ENCODE measurements at places on chromosomes 3 and 15. TPM values are rescaled to one million over a fixed set of nuclear protein-coding genes. Genes with fewer than 3 reads are reported as not detected.

Gene CADPS
- total RNA-seq = 0.10 TPM

Gene DCLK3
- total RNA-seq = 0.05 TPM

Gene ARHGEF26
- total RNA-seq = 26.3 TPM

Gene TTLL13
- 0.15 TPM for total RNA-seq

Gene SHC4
- 0.15 TPM for total RNA-seq

Gene HSPBAP1
- 2.5 TPM for total RNA-seq

Gene SLC22A13
- 0.50 TPM for total RNA-seq

Gene HYAL1
- total RNA-seq = 140 TPM

Gene MASP1
- total RNA-seq = 93.7 TPM

Gene KNG1
- 1,019 TPM for total RNA-seq

Gene TRAIP
- total RNA-seq = 0.75 TPM

GRCh38 chr3:179829401-179829800 is 176.6 kb downstream of the USP13 start:
- DNase-seq = no peak

DNA sequence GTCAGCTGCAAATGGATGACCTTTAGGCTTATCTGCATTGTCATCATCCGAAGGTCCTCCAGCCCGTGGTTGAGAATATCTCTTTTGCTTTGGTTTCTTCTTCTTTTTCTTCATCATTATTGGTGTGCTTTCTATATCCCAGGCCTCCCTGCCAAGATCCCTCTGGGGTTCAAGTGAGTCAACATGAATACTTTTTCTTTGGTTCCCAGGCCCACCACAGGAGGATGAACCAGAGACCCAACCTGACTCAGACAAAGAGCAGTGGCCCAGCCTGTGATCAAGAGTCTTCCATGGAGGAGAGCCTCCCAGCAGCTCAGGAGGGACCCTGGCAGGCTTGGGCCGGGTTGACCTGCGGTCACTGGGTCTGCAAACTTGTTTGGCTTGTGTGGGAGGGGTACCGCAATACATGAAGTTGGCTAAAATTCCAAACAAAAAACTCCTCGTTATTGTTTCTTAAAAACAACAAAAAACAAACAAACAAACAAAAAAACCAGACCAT is 104.2 kb downstream of the MAP4 start:
- DNase-seq = no peak

DNA sequence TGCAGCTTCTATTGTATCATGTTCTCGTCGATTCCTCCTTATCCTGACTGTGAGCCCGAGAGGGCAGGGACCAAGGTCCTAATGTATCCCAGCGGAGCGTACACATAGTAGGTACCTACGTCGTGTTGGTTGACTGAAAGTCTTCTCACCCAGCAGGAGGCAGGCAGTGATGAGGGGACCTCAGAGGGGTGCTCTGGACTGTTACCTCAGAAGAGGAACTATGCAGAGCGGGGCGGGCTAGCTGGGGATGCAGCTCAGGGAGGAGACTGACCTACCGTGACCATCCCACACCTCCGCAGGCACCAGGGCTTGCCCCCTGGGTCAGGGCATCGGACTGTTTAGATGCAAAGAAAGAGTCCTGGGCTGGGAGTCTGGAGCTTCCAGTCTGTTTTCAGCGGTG is 11.4 kb downstream of the CHAC1 start:
- no peak for DNase-seq

- DNase-seq = no peak
Observed at GRCh38 chr3:124089214-124089613, 97.3 kb upstream of the ROPN1 start.

GRCh38 chr3:38149708-38150107 is 11.2 kb downstream of the MYD88 start:
- no peak for DNase-seq

DNA sequence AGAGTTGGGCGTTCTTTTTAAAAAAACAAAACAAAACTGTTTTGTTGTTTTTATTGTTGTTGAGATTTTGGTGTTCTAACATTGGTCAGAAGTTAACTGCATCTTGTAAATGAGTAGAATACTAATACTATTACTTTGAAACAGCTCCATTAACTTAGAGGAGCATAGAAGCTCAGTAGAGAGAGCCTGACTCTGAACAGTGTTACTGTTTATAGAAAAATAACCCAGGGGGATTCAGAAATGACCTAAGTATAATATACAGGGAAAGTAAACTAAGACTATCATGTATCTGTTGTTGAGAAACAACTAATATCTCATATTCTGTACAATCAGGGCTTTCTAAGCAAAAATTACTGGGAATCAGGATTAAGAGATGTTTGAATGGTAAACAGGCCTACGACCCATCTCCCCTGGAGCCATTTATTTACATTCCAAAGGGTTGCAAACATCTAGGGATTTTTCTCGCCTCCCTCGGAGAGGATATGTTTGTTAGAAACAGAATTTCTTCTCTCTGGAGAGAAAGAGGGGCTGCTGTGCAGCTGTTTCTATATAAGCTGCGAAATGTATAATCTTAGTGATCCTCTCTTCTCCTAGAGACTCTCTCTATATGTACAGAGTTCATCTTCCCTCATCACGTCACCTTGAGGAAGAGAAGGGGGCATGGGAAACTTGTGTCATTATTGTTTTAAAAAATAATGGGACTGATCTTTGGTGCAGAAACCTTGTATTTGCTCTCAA is 827.5 kb upstream of the DPPA4 start:
- DNase-seq = no peak

GRCh38 chr3:46127503-46127902 is 80.6 kb downstream of the CCR1 start:
- no peak for DNase-seq

DNA sequence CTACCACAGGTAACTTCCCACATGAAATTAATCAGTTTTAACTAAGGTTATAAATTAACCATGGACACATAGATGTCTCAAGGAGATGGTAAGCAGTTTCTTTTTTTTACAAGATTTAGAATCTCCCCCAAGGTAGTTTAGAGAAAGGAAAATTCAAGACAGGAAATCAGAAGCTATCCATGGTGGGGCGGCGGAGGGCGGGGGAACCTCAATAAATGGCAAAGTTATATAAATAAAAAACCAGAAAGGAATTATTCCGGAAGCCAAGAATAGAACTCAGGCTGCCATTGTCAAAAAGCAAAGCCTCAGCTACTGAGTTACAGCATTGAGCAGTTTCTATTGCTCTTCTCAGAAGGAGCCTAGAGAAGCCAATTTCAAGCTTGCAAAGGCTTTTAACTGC is 172.1 kb upstream of the SMAD3 start:
- DNase-seq = no peak

DNA sequence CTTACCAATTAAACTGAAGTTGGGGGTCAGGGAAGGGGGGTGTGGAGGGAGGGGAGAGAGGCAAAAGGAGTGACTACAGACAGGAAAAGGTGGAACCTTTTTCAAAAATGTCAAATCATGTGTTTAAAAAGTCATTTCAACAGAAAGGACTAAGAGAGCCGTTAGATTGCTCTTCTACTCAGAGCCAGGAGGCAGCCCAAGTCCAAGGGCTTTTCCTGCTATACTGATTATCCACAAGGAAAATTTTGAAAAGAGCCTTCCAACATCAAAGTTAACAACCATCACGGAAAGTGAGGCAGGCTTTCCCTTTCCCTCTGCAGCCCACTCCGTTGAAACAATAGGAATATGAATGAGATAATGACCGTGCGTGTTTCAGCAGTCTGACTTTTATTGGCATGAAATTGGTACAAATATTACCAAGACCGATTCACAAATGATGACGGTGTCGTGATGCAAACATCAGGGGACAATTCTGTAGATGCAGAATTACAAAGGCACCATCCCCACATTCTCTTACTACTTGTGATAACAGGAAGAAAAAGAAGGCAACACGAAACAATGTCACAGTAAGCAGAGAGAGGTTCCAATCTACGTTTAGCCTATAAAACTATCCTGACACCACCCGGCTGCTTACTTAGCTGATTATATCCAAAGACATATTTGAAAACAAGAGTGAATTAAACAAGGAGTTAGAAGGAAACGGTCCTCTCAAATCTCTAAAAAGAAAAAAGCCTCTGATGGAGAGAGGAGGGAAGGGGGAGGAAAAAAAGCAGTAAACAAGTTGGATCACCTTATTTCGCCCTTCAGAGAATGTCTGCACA is 453.7 kb downstream of the FOXP1 start:
- no peak for DNase-seq

GRCh38 chr3:24963762-24964625 is 464.1 kb upstream of the RARB start:
- no peak for DNase-seq

DNA sequence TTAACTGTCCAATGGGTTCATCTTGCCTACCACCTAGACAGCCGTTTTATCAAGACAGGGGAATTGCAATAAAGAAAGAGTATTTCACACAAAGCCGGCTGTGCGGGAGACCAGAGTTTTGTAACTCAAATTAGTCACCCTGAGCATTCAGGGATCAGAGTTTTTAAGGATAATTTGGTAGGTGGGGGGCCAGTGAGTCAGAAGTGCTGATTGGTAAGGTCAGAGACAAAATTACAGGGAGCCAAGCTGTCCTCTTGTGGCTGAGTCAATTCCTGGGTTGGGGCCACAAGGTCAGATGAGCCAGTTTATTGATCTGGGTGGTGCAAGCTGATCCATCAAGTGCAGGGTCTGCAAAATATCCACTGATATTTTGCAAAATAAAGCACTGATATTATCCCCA is 29.9 kb upstream of the GPD1L start:
- no peak for DNase-seq

DNA sequence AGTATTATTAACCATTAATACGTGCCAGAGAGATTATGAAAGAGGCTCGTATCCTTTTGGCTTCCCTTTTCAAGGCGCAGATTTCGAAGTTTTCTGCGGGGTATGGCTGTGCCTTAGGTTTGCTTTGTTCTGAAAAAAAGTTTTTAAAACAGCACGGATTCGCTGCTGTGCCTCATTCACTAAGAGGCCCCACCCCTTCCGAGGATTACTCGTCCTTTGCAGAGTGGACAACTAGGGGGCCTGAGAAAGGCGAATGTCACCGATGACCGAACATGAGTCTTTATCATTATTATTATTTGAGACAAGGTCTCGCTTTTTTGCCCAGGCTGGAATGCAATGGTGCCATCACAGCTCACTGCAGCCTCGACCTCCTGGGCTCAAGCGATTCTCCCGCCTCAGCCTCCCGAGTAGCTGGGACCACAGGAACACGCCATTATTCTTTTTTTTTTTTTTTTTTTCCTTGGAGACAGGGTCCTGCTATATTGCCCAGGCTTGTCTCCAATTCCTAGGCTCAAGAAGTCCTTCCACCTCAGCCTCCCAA is 684 bp upstream of the RPS27L start:
- no peak for DNase-seq

DNA sequence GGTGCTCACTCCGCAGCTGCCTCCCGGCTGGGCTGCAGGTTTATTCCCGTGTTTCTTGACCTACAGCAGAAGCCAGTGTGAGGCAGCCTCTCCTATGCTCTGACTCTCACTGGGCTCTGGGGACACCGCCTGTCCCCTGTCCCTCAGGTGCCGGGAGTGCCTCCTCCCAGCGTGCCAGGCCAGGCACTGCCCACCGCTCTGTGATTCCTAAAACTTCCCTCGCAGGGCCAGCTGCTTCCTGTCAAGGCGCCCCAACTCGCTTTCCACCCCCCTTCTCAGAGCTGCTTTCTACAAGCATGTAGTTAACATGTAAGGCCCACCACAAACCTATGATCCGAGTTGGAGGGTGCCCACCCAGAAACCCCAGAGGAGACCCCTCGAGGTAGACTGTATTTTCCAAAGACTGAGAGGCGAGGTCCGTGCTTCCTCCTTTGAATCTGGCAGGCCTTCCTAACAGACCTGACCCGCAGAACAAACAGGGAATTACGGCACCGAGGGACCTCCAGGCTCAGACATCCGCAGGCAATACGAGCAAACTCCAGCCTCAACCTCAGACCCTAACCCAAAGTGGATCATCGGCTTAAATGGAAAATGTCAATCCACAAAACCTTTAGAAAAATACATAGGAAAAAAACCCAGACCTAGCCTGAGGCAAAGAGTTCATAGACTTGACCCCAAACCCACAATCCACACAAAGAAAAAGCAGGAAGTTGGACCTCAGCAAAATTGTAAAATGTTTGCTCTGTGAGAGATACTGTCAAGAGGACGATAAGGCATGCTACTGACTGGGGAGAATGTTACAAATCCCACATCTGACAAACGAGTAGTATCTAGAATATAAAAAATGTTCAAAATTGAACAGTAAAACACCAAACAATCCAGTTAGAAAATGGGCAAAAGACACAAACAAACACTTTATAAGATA is 121.3 kb upstream of the IQSEC1 start:
- DNase-seq = no peak

GRCh38 chr3:31614162-31614921 is 81.6 kb downstream of the STT3B start:
- DNase-seq = no peak

DNA sequence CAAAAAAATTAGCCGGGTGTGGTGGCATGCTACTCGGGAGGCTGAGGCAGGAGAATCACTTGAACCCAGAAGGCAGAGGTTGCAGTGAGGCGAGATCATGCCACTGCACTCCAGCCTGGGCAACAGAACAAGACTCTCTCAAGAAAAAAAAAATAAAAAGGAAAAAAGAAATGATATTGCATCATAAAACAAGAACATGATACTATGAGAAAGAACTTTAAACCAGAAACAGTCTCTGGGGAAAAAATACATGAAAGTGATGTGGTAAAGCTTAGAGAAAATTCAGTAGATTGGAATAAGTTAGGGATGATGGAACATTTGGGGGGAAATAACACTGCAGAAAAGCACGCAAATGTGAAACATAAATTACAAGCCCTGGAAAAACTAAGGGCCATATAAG is 54.7 kb downstream of the CRYGS start:
- no peak for DNase-seq

GRCh38 chr3:33438284-33438668 is 1.9 kb downstream of the UBP1 start:
- no peak for DNase-seq

- DNase-seq = no peak
Observed at GRCh38 chr3:160822936-160823335, 66.9 kb downstream of the PPM1L start.

GRCh38 chr3:59609657-59610348 is 560.0 kb upstream of the CFAP20DC start:
- DNase-seq = no peak

DNA sequence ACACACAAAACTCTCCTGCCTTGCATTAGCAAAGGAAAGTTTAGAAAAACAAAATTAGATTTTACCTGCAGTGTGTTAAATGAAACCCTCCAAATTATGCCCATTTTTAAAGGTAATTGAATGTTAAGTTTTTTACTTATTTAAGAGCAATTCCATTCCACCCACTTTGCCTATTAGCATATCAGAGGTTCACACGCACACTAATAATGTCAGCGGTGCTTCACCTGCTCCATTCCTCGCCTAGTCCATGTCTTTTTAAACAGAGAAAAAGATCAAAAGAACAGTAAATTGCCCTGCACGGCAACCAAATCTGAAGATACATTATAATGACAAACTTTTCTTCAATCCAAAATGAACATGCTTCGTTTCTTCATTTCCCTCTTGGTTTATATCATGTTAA is 97.3 kb upstream of the LRRN1 start:
- DNase-seq = no peak

DNA sequence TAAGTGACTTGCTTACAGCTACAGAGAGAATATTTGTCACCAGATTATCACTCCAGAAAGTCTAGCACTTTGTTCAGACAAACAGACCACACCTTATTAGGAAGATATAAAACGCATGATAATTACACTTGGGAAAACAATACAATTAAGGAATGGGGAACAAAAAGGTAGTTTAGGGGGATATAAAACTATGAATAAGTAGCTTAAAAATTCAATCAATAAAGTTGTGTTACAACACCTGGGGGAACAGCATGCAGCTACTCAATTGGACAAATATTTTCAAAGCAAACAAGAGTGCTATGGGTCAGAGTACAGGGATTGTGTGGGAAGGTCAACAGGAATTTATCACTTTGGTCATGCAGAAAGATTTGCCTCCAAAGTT is 15.1 kb downstream of the CLDN1 start:
- DNase-seq = no peak

GRCh38 chr3:141246958-141247301 is 15.3 kb downstream of the PXYLP1 start:
- DNase-seq = no peak

Data from left lobe of liver (tissue), 2 donors.